ENCODE measurements at places on chromosomes 12 and 14.

- DNase-seq, result no peak
Observed at GRCh38 chr14:86141966-86142365, 612.0 kb downstream of the FLRT2 start.

GRCh38 chr12:7129287-7129871 lies 690 bp upstream of the RBP5 start:
- no peak for DNase-seq

- DNase-seq, result no peak
Observed at GRCh38 chr14:75487155-75487671, 35.1 kb upstream of the BATF start.

DNA sequence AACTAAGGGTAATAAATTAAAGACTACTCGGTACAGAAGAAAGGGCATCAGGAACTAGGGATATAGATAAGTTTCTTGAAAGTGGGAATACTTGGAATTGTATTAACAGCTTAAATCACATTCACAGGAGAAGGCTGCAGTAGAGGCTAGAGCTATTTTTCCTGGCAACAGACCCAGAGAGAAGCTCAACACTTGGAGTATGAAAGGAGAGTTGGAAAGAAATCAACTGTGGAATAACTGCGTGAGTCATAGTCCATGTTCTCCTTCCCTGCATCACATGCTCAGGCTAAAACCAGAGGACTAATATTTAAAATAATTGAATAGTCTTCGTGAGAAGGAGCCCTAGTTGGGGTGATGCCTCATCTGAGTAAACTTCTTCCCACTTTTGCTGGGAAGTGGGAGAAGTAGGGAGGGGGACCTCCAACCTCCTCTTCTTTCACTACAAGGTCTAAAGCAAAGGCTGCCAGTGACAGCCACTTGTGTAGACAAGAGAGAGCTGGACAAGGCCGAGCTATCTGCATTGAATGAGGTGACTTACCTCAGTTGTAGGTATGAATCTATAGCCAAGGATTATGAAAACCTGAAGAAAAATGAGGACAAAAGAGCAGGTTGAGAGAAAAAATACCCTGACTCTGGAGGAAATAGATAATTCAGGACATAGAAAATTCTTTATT lies 32.7 kb downstream of the DYRK2 start:
- DNase-seq, result no peak

DNA sequence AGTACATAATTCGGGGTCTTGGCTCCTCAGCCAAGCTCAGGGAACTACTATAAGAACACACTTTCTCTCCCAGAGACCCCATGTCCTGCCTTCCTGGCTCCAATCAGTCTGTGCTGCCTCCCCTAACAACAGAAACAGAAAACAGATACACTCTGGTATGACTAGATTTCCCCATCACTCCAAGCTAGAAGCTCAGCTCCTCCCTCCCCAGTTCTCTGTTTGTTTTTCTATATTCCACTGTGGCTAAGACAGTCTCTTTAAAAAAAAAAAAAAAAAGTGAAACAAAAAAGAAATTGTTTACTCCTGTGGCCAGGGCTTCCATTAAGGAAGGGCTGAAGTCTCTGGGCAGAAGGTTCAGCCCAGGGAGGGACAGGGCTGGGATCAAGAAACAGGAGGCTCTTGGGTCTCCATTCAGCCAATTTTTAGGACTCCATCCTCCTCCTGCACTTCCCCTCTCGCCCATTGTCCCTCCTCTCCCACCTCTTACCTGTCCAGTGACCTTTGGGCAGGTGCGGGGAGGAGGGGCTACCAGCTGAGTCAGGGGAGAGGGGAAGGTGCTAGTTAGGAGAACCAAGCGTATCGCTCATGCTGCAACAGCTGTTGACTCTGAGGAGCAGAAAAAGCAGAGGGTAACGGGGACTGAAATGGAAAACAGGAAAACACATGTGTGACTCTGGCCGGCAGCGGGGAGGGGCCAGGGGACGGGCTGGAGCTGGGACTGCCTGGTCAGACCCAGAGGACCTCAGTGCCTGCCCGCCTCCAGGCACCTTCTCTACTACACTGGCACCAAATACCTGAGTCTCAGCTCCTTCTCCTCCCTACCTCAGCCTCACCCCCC lies 4.1 kb upstream of the SLC7A7 start:
- no peak for DNase-seq

DNA sequence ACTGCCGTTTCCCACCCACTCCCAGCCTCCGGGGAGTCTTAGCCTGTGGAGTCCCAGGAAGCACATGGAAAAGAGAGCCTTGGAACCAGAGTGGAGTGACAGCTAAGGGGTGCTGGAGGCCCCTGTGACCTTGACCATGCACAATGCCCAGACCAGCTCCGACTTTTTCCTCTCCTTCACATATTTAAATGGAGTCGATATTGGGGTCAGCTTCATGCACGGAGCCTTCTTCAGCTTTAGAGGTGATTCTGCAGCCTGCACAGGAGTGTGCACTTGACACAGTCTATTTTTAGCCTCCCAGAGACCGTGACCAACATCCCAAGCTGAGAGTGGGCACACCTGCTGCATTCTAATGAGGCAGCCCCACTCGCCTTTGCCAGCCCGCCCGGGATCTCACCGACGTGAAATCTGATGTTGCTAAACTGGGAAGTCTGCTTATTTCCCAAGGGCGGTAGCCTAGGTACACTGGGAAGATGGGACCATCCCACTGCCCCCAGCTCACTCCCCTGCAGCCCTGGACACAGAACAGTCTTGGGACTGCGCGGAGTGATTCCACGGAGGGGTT lies 47.5 kb downstream of the PRMT8 start:
- no peak for DNase-seq

GRCh38 chr12:16189849-16190248 lies 87.6 kb downstream of the SLC15A5 start:
- DNase-seq, result no peak

DNA sequence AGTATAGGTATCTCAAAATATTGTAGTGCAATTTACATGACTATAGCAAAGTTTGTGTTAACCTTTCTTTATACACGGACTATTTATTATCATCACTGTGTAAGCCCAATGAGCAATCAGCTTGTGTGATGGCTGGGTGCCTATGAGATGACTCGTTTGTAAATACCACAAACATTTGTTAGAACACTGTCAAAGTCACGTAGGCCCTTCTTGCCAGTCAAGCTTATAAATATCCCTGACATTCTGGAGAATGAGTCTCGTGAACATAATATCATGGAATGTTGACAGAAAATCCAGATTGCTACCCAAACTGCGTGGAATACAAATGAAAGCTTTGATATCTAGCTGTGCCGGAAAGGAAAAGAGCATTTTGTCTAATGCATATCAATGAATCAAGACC lies 648.3 kb upstream of the MDGA2 start:
- no peak for DNase-seq

- no peak for DNase-seq
Observed at GRCh38 chr12:12503384-12504078, 59.1 kb downstream of the DUSP16 start.

GRCh38 chr14:61584331-61584741 lies 111.0 kb upstream of the HIF1A start:
- DNase-seq, result no peak

GRCh38 chr12:39935275-39935674 lies 170.6 kb downstream of the SLC2A13 start:
- DNase-seq, result no peak

DNA sequence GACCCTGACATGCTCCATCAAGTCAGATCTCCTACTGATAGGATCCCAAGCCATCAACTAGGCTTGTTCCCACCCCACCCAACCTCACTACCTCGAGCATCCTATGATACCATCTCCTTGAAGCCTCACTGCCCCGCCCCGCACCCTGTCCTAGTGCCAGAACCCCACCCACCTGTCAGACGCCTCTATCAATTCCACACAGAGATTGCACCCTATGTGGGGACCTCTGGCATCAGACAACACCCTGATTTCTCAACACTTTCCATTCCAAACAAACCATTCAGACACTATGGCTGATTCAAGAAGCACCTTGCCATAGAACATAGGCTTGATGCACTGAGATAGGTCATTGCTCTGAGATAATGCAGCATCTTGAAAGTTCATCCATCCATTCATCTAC lies 3.1 kb upstream of the GLTP start:
- no peak for DNase-seq

DNA sequence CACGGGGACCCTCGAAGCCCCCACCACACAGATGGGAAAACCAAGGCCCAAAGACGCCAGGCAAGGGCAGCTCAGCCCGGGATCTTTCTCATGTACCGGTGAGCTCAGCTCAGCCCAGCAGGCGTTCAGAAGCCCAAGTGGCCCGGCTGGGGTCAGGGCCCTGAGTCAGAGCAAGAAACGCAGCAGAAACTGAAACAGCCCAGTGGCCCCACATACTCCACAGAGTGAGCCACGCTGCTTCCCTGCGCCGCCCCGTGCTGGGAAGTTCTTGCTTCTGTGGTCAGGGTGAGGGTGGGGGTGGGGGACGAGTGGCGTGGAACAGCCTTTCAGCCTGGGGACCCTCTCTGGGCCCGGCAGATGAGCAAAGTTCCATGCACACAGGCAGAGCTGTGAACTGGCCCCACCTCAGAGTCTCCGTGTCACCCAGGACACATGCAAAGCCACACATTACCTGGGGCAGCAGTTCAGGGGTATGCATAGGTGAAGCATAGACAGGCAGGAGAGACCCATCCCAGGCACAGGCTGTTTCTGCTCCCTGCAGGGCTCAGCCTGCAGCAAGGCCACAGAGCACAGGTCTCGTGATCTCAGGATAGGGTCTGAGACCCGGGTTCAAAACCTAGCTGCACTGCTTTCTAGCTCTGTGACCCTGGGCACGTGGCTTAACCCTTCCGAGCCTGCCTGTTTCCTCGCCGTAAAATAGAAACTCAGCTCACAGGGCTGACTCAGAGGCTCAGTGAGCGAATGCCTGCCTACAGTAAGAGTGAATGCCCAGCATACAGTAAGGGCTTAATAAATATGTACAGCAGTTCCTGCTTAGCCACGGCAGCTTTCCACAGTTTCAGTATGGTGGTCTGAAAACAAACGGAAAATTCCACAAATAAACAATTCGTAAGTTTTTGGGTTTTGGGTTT lies 21.6 kb downstream of the NCOR2 start:
- DNase-seq, result peak; percentile 73

DNA sequence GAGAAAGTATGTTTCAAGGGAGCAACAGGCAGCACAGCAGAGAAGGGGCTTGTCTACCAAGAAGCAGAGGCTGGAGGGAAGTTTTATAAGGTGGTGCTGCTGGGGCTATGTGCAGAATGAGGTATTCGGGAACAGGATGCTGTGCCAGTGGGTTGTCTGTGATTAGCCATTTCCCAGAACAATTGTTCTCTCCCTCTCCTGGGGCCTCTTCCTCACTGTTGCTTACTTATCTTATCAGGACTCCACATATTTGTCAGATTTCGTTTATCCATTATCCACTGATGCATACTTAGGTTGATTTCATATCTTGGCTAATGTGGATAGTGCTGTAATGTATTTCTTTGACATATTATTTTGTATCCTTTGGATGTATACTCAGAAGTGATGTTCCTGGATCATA lies 195.1 kb upstream of the RTL1 start:
- DNase-seq, result no peak

DNA sequence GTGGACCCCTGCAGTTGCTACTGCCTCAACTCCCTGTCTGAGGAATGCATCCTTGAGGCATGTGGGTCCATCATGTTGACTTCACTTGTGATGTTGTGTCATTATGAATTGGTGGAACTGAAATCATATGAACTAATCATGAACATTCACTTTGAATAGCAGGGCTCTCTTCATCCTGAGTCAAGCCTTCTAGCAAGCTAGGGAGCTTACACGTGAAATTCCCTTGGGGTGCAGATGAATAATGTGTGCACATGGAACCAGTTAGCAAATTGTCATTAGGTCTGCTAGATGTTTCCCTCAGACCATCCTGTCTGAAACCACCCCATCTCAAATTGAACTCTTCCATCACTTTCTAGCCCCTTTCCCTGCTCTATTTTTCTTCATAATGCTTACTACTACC lies 3.6 kb downstream of the COQ6 start:
- no peak for DNase-seq

- no peak for DNase-seq
Observed at GRCh38 chr12:76539727-76540126, 19.8 kb downstream of the OSBPL8 start.
